NCI-H2029 (cell line): ENCODE measurements at places on chromosomes 2 and 18.

DNA sequence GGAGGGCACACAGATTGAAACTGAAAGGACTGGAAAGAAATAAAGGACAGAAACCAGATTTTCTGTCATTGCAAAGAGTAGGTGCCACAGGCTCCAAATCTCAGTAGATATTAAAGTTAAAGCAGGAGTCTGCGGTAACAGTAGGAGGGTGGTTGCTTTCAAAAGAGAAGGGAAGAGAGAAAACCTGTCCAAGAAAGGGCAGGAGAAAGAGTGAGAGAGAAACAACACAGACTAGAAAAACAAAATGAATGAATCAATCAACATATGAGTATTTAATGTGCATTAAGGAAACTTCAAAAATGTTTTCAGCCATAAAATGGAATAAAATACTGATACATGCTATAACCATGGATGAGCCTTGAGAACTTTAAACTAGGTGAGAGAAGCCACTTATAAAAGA lies 143.1 kb upstream of the CTAGE1 start:
- no peak for DNase-seq

GRCh38 chr2:238475566-238475965 lies 48.8 kb downstream of the ASB1 start:
- no peak for DNase-seq

DNA sequence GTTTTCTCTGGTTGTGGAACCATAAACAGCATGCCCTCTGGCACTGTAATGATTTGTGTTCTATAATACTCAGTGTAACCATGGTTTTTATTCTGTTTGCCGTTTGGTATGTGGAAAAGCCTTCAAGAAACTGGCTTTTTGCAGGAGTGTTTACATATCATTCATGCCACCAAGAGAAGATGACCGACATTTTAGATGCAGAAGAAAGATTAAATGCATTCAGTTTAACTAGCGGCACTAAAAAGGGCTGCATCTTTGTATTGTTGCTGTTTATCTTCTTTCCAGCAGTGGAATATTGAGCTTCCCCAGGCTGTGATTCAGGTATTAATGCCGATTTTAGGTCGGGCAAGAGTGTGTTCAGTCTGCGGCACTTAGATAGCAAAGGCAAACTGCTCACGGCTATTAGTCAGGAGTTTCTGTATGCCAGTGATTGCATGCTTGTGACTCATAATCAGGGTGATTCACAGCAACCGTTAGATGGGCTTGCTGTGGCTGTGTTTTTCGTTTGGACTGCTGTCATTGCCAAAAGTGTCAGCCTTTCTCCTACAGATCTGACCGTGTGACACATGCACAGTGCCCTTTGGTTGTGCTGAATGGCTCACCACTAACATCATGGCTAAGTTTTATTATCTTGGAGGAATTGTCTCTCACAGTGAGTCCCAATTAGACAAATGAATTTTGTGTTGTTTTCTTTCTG lies 479.7 kb downstream of the PARD3B start:
- no peak for DNase-seq

DNA sequence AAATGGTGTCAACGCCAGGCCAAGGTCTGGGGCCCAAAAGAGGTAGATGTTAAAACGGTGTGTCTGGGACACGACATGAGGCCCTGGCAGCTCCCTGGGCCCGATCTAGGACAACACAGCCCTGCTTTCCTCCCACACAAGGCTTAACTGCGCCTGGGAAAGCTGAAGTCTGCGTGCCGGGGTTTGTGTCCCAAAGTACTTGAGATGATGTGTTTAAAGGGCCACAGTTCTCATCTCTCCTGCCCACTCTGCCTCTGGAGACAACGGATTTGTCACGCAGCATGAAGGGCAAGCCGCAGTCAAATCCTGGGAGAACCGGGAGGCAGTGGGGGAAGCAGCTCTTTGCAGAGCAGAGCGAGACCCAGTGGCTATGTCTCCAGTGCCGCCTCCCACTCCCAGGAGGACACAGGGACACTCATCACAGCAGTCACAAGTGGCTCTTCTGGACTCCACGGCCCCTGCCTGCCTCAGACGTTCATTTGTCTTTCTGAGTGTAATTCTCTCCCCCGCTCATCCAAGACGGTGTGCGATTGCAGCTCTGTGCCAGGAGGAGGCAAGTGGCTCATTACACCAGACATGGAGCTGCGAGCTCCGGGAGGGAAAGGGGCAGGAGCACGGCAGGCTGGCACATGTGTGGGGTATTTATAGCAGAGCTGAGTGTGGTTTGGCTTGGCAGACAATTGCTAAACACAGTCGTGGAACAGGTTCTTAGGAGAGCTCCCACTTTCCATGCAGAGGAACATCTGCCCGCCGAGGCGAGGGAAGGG lies 57.7 kb upstream of the SEMA4C start:
- peak; percentile 76 for DNase-seq
